ENCODE measurements at places on chromosomes 4 and X. TPM values are rescaled to one million over a fixed set of nuclear protein-coding genes. Genes with fewer than 3 reads are reported as not detected.

GABRG1 gene
- not detected for total RNA-seq

DNA sequence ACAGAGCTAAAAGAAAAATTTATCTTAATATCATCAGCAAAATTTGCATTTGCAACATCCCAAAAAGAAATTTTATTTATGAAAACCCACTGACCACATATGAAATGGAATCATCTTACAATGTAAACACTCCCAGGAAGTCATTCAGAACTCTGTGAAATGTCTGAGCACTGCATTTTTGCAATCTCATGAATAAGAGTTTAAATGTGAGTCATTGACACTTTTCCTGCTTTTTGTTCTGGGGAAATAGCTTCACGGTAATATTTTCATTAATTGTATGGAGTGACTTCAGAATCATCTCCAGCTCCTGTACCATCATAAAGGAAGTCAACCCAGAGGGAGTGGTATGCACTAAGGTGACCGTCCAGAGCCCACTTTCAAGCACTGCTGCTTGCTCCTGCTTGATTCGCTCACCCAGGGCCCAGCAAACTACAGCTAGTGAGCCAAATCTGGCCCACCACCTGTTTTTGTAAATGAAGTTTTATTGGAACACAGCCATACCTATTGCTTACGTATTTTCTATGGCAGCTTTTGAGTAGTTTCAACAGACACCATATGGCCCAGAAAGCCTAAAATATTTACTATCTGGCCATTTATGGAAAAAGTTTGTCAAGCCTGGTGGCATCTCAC lies 17.2 kb downstream of the EDNRA start:
- peak; percentile 55 for DNase-seq

GRCh38 chr4:155114790-155115189 lies 93.6 kb upstream of the NPY2R start:
- no peak for DNase-seq

CT47C1 gene
- not detected for total RNA-seq

CA5B gene
- 7.0 TPM for total RNA-seq

- peak; percentile 24 for DNase-seq
Measured at GRCh38 chr4:168514249-168514852, 17.5 kb downstream of the PALLD start.

- peak; percentile 48 for DNase-seq
Measured at GRCh38 chr4:53706422-53707032, 115.2 kb upstream of the LNX1 start.

GRCh38 chrX:27439771-27440170 lies 23.4 kb downstream of the PPP4R3C start:
- DNase-seq, result no peak

DNA sequence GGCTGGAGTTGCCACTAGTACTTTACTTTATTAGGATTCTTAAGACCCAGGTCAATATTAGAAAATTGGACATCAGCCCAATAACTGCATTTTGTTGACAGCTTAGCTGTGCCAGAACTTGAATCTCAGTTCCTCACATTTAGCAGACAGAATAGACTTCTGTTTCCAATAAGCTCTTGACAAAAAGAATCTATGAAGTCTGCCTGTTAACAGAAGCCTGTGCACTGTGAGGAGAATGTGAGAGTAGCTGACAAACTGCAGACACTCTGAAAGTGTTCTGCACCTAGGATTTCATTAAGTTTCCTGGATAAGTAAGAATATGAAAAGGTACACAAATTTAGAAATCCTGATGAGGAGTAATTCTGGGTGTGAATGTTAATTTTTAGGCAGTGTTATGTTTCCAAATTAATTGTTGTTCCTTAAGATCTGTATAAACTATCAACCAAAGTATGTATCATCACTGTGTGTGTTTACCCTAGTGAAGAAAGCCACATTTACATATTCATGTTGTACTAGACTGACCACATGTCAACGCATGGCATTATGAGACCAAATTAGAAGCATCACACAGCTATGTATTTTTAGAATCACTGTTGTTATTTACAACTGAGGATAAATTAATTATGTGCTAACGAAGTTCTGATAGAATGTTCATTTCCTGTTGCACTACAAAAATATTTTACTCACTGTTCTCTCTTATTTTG lies 756.4 kb upstream of the IGFBP7 start:
- no peak for DNase-seq

GRCh38 chr4:2080429-2081300 lies 21.5 kb downstream of the NAT8L start:
- no peak for DNase-seq

DNA sequence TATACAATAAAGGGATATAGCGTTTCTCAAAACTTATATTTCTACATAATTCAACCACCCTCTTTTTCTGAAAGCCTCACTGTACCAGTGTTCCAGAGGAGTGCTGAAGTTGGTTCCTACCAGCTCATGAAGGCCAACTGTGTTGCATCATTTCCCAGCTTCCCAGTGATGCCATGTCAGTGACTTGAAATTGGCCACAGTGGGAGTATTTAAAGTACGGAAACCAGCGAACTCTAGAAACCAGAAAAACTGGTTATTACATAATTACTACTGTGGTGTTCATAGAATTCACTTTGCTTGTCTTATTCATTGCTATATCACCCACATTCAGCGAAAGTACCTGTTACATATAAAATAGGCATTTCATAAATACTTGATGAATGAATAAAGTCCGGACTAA lies 135.4 kb downstream of the GC start:
- DNase-seq, result peak; percentile 30

GRCh38 chrX:110584083-110584482 lies 211.5 kb downstream of the CHRDL1 start:
- DNase-seq, result no peak

GRCh38 chr4:164937576-164938270 lies 39.7 kb downstream of the TRIM61 start:
- no peak for DNase-seq

Measured in mammary epithelial cell (primary cell).